T-helper 17 cell (primary cell): ENCODE measurements at places on chromosomes 12 and 14. TPM values are rescaled to one million over a fixed set of nuclear protein-coding genes. Genes with fewer than 3 reads are reported as not detected.

DNA sequence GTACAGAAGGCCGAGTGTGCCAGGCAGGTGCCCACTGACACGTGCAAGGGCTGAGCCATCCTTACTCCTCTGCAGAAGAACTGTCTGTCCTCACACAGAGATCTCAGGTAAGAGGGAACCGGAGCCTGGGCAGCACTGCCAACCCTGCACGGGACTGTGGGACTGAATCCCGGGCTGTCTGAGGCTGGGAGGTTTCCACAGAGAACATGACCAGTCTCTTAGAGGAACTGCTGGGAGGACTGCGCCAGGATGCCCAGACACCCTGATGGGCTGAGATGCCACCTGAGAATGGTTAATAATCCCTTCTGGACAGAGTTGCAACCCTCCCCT lies 302.9 kb upstream of the SFSWAP start:
- H3K4me1 ChIP-seq, result no peaks in the 10 kb centered on the region
- H3K27ac ChIP-seq, result no peak overlapping the region
- DNase-seq, result no peak
- peaks cover 2% of the 10 kb centered on the region for H3K36me3 ChIP-seq
- H3K4me3 ChIP-seq, result no peak overlapping the region
- peaks cover 12% of the 10 kb centered on the region for H3K27me3 ChIP-seq

GRCh38 chr12:126545411-126545810 lies 1480.2 kb downstream of the AACS start:
- peaks cover 2% of the 10 kb centered on the region for H3K36me3 ChIP-seq
- H3K4me3 ChIP-seq, result no peak overlapping the region
- no peaks in the 10 kb centered on the region for H3K27me3 ChIP-seq

GRCh38 chr12:30585877-30586276 lies 109.8 kb downstream of the IPO8 start:
- no peak for DNase-seq
- H3K4me3 ChIP-seq, result no peak overlapping the region
- no peaks in the 10 kb centered on the region for H3K36me3 ChIP-seq
- no peaks in the 10 kb centered on the region for H3K27me3 ChIP-seq
- H3K4me1 ChIP-seq, result no peaks in the 10 kb centered on the region

GRCh38 chr12:49415521-49415970 lies 48.3 kb downstream of the SPATS2 start:
- no peak overlapping the region for H3K4me3 ChIP-seq
- no peaks in the 10 kb centered on the region for H3K36me3 ChIP-seq
- DNase-seq, result no peak
- no peaks in the 10 kb centered on the region for H3K27me3 ChIP-seq
- H3K4me1 ChIP-seq, result peaks cover 6% of the 10 kb centered on the region

- peak overlapping the region; percentile 93 for H3K4me3 ChIP-seq
- no peak for DNase-seq
- H3K27me3 ChIP-seq, result peaks cover 8% of the 10 kb centered on the region
- H3K4me1 ChIP-seq, result peaks cover 11% of the 10 kb centered on the region
- H3K36me3 ChIP-seq, result peaks cover 2% of the 10 kb centered on the region
- H3K27ac ChIP-seq, result peak overlapping the region; percentile 59
These were observed 1.2 kb downstream of the GPR135 start for GRCh38 chr14:59463787-59464485.

Gene SIX6
- not detected for total RNA-seq

Gene HOXC4
- not detected for total RNA-seq

Gene KRT80
- total RNA-seq, result not detected

Gene LBHD2
- total RNA-seq, result not detected

- no peak overlapping the region for H3K4me3 ChIP-seq
- H3K27me3 ChIP-seq, result peaks cover 7% of the 10 kb centered on the region
- peaks cover 3% of the 10 kb centered on the region for H3K4me1 ChIP-seq
- DNase-seq, result no peak
- H3K27ac ChIP-seq, result no peak overlapping the region
- peaks cover 2% of the 10 kb centered on the region for H3K36me3 ChIP-seq
These were observed 96.6 kb upstream of the NEDD1 start for GRCh38 chr12:96810477-96810876.

- no peak overlapping the region for H3K27ac ChIP-seq
- no peak for DNase-seq
- H3K4me1 ChIP-seq, result peaks cover 20% of the 10 kb centered on the region
These were observed 2.2 kb downstream of the ASIC1 start for GRCh38 chr12:50059440-50060119.

DNA sequence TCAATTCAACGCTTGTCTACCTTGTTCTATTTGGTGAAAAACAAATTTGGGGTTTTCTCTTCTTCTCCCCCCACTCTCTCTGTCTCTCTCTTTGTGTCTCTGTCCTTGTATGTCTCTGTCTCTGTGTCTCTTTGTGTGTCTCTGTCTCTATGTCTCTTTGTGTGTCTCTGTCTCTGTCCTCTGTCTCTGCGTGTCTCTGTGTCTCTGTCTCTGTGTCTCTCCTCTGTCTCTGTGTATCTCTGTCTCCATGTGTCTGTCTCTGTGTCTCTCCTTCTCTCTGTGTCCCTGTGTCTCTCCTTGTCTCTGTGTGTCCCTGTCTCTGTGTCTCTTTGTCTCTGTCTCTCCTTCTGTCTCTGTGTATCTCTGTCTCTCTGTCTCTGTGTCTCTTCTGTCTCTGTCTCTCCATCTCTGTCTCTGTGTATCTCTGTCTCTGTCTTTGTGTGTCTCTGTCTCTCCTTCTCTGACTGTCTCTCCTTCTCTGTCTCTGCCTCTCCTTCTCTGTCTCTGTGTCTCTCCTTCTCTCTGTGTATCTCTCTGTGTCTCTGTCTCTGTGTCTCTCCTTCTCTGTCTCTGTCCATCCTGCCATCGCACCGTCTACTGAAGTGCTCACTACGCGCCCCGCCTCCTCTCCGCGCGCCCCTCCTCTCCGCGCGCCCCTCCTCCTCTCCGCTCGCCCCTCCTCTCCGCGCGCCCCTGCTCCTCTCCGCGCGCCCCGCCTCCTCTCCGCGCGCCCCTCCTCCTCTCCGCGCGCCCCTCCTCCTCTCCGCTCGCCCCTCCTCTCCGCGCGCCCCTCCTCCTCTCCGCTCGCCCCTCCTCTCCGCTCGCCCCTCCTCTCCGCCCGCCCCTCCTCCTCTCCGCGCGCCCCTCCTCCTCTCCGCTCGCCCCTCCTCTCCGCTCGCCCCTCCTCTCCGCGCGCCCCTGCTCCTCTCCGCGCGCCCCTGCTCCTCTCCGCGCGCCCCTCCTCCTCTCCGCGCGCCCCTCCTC lies 12.8 kb downstream of the LRCOL1 start:
- peak overlapping the region; percentile 91 for H3K4me3 ChIP-seq
- DNase-seq, result no peak
- H3K4me1 ChIP-seq, result peaks cover 27% of the 10 kb centered on the region
- peak overlapping the region; percentile 85 for H3K27ac ChIP-seq
- peaks cover 11% of the 10 kb centered on the region for H3K36me3 ChIP-seq
- H3K27me3 ChIP-seq, result peaks cover 60% of the 10 kb centered on the region

DNA sequence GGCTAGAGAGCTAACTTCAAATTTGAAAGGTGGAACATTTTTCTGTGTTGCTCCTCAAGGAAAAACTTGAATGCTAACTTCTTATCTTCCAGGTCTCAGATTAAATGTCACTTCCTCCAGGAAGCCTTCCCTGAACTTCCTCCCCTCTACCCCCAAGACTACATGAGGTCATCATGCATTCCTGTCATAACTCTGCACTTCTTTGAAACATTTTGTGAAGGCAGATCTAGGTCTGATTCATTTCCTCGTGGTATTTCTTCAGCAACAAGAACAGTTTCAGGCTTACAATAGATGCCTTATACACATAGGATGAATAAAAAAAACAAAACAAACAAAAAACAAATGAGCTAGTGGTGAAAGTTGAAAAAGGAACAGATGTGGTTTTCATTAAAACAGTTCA lies 97.1 kb upstream of the SRRM4 start:
- H3K36me3 ChIP-seq, result no peaks in the 10 kb centered on the region
- no peak overlapping the region for H3K4me3 ChIP-seq
- H3K27ac ChIP-seq, result no peak overlapping the region

- H3K36me3 ChIP-seq, result no peaks in the 10 kb centered on the region
- no peak for DNase-seq
- no peak overlapping the region for H3K27ac ChIP-seq
- no peaks in the 10 kb centered on the region for H3K27me3 ChIP-seq
- H3K4me1 ChIP-seq, result no peaks in the 10 kb centered on the region
These were observed 985.7 kb upstream of the FBXO33 start for GRCh38 chr14:40417777-40418401.

- H3K4me1 ChIP-seq, result peaks cover 15% of the 10 kb centered on the region
- peaks cover 5% of the 10 kb centered on the region for H3K36me3 ChIP-seq
- no peak for DNase-seq
- H3K27me3 ChIP-seq, result no peaks in the 10 kb centered on the region
These were observed 40.1 kb upstream of the DUSP6 start for GRCh38 chr12:89392391-89392790.

GRCh38 chr14:65251213-65251612 lies 148.9 kb upstream of the MAX start:
- no peak overlapping the region for H3K4me3 ChIP-seq
- H3K27me3 ChIP-seq, result no peaks in the 10 kb centered on the region
- H3K27ac ChIP-seq, result no peak overlapping the region
- peaks cover 10% of the 10 kb centered on the region for H3K4me1 ChIP-seq
- no peak for DNase-seq

DNA sequence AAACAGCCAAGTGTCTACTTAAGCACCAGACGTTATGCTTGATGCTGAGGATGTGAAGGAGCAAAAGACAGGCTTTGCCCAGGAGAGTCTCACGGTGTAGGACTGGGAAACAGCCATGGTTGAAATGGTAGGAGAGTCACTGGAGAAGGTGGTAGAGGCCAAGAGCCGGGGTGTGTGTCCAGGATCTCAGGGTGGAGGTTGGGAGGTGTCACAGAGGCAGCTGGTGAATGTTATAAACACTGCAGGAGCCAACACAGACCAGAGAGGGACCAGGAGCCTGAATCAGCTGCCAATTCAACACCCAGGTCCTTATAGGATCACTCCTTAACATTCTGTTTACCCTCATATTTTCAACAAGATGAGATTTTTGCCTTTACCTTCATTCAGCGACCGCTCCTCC lies 7.5 kb downstream of the NID2 start:
- no peak for DNase-seq
- H3K36me3 ChIP-seq, result no peaks in the 10 kb centered on the region
- H3K27me3 ChIP-seq, result peaks cover 22% of the 10 kb centered on the region
- H3K27ac ChIP-seq, result no peak overlapping the region
- no peaks in the 10 kb centered on the region for H3K4me1 ChIP-seq

DNA sequence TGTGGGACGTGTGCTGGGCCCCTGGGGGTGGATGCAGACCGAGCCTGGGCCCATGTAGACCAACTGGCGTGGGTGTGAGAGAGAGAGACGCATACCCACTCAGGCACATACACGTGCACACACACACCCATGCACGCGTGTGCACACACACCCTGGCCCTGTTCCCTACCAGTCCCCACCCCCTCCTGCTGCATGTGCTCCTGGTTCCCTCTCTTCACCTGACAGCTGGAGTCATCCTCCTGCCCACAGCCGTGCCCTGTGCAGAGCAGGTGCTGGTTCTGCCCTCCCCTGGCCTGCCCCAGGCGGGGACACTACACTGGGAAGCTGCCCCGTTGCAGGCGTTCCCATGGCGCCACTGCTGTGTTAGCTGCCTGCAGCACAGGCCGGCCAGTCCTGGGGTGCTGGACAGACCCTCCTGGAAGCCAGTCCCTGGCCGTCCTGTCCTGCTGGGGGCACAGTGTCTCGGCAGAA lies 18.5 kb downstream of the PACS2 start:
- no peak for DNase-seq
- no peaks in the 10 kb centered on the region for H3K36me3 ChIP-seq
- peaks cover 22% of the 10 kb centered on the region for H3K4me1 ChIP-seq
- H3K4me3 ChIP-seq, result no peak overlapping the region
- no peak overlapping the region for H3K27ac ChIP-seq

Gene KLRB1
- total RNA-seq, result 229 TPM

Gene TBX3
- total RNA-seq, result not detected

Gene IL31
- total RNA-seq, result not detected

Gene COX8C
- total RNA-seq, result not detected

Gene BICD1
- total RNA-seq, result 15.8 TPM

DNA sequence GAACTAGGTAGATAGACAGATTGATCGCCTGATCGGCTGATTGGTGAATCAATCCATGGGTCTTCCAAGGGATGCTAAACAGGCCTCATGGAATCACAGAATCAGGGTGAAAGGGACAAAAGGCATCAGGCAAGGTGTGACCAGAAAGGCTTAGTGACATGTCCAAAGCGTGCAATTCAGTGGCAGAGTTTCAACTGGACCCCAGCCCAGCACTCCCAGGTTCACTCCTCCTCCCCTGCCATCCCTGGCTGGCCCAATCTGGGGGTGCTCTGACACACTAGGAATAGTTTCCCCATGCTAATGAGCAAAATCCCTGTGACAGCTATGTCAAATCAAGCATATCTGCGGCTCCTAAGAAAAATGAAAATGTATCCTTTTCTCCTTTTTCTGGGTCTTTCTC lies 50.4 kb downstream of the NINJ2 start:
- peaks cover 21% of the 10 kb centered on the region for H3K4me1 ChIP-seq
- H3K36me3 ChIP-seq, result no peaks in the 10 kb centered on the region
- H3K27ac ChIP-seq, result no peak overlapping the region
- no peak for DNase-seq
- no peaks in the 10 kb centered on the region for H3K27me3 ChIP-seq

DNA sequence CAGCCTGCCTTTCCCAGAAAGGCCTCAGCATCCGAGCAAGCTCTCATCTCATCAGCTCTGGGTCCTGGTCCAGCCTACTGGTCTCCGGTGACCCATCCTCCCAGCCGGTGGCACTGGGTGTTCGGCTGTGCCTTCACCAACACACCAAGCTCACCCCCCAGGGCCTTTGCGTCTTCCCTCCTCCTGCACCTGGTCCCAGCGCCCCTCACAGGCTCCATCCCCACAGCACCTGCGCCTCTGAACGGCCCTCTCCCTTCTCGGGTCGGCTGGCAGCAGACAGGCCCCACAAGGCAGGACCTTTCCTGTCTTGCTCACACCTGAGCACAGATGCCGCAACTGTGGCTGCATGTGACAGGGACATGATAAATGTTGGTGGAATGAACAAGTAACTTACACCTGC lies 13.1 kb downstream of the P2RX2 start:
- no peak for DNase-seq
- H3K36me3 ChIP-seq, result peaks cover 12% of the 10 kb centered on the region
- peaks cover 8% of the 10 kb centered on the region for H3K4me1 ChIP-seq
- H3K27me3 ChIP-seq, result no peaks in the 10 kb centered on the region
- H3K4me3 ChIP-seq, result no peak overlapping the region

DNA sequence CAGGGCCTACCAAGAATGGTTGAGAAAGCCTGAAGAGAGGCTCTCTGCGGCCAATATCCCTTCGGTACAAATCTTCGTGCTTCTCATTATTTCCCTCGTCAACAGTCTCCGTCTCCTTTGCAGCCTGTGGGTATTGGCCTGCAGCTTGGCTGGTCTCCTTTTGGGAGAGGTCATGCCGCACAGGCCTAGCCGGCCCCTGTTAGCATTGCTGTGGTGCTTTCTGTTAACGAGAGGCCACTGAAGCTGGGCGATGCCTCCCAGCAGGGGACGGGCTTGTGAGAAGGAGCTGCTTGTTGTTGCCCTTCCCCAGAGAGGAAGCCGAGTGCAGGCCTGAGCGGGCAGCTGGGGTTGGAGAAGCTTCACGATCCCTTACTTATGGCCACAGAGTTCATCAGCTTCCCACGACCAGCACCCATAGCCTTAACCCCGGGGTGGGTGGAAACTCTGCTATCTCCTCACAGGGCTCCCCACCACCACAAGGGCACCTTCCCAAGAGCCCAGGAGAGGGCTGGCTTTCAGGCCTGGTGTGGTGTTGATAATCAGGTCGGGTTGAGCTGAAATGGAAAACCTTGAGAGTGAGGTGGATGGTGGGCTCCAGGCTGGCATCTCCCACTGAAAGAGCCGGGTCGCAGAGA lies 228.6 kb downstream of the ZFP36L1 start:
- H3K4me1 ChIP-seq, result peaks cover 23% of the 10 kb centered on the region
- DNase-seq, result no peak
- no peaks in the 10 kb centered on the region for H3K36me3 ChIP-seq

Gene ANKS1B
- 0.35 TPM for total RNA-seq

Gene KLHL33
- total RNA-seq, result 0.39 TPM
